ENCODE measurements at places on chromosomes 3 and 15.

- DNase-seq: no peak
Measured at GRCh38 chr15:87420017-87420416, 836.5 kb downstream of the NTRK3 start.

GRCh38 chr3:135325726-135326235, 530.7 kb downstream of the EPHB1 start:
- DNase-seq: no peak

- DNase-seq: no peak
Measured at GRCh38 chr15:92981333-92981732, 81.2 kb downstream of the CHD2 start.

GRCh38 chr15:63458026-63458425, 46.4 kb upstream of the USP3 start:
- DNase-seq: no peak

DNA sequence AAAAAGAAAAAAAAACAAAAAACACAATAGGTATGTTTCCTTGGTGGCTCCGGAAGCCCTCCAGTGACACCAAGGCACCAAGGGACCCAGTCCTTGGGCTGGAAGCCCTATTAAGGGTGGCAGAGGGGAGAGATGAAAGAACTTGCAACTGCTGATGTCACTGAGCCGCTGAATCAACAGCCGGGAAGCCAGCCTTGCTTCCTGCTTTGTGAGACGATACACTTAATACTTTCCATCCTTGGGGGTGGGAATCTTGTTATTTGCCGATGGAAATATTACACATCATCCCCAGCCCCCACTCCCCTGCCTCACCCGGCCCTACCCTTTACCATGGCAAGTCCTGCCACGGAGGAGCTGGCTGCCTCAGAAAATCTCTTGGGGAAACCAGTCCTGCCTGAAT, 5.6 kb upstream of the ISLR2 start:
- no peak for DNase-seq

DNA sequence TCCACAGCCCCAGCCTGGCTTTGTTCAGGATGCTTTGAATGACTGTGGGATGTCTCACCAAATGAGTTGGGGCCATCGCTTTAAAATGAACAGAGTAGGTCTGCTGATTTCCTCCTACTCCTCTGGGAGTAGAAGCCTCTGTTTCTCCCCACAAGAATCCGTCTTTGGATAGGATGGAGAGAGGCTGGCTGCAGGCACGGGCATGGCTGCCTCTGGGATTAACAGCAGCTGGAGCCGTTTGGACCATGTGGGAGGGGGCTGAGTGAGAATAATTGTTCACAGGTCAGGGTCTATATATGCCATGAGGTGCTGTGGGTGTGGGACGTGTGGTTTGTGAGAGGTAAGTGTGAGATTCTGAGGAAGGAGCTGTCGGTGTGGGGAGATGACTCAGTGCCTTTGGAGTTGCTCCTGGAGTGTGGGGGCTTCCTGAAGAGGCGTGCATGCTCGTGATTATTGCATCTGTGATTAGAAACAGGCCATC, 48.0 kb upstream of the APEH start:
- DNase-seq: no peak

GRCh38 chr3:120559242-120560061, 36.7 kb upstream of the NDUFB4 start:
- DNase-seq: no peak

GRCh38 chr3:23811919-23812318, 6.2 kb downstream of the UBE2E1 start:
- DNase-seq: no peak

- no peak for DNase-seq
Measured at GRCh38 chr15:39192979-39193560, 387.8 kb upstream of the THBS1 start.

- no peak for DNase-seq
Measured at GRCh38 chr15:98874773-98875172, 132.8 kb downstream of the PGPEP1L start.

DNA sequence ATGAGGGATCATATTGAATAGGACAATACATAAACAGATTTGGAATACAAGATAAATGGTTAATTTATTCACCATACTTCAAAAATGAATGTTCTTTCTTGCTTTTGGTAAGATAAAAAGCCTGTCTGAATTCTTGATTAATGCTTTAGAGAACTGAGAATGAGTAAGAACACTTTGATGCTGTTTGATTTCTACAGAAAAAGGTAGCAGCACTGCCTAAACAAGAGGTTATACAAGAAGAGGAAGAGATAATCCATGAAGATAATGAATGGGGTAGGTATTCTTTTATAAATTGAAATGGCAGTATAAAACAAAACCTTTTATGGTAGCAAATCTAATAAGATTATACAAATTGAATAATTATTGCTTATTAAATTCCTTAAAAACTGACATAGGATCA, 15.3 kb downstream of the UBA5 start:
- no peak for DNase-seq

All from Caco-2 (cell line).